ENCODE measurements at places on chromosomes 3 and 15.

- DNase-seq = no peak
Measured at GRCh38 chr3:124295362-124295761, 303.4 kb upstream of the ROPN1 start.

DNA sequence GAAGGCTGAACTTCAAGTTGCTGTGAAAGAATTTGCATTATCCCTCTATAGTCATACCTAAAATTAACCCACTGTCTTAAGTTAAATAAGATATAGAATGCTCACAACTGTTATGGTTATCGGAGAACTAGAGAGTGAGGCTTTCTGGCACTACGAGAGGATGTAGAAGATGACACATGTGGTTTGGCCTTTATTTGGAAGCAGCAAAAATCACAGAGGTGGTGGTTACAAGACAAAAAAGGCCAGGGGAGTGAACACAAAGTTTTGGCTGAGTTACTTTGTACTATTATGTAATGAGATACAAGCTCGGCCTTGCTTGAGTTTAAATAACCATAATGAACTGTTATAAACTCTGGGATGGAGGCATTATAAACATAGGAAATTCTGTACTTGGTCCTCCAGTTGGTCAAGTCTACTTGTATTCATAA lies 78.3 kb upstream of the ICE2 start:
- no peak for DNase-seq

DNA sequence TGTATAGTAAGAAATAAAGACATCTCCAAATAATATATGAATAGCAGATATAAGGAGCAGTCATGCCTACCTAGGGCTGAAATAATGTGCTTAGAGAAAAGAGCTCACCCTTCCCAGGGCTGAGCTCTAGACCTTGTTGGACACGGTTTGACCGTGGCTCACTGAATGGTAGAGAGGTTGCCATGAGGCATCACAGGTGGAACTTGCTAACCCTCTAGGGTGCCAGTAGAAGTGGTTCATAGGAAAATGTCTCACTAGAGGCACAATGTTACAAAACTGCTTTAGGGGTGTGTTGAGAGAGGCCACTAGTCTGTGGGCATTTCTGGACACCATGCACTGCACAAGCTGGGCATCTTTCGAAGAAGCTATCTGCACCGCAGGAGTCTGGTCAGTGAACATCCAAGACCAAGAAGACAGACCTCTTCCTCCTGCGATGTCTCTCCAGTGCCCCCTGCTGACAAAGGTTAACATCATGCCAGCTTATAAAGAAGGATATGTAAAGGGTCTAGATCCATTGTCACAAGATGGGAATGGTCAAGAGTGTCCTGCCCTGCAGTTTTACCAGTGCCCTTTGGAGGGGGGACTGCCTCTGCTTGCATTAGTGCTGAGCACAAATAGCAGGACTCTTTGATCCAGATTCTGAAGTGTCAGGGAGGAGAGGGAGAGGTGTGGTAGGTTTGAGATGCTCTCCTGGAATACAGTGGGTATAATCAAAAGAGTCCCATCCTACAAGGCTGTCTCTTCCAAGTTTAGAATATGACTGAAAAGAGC lies 266.8 kb downstream of the ZNF385D start:
- no peak for DNase-seq

DNA sequence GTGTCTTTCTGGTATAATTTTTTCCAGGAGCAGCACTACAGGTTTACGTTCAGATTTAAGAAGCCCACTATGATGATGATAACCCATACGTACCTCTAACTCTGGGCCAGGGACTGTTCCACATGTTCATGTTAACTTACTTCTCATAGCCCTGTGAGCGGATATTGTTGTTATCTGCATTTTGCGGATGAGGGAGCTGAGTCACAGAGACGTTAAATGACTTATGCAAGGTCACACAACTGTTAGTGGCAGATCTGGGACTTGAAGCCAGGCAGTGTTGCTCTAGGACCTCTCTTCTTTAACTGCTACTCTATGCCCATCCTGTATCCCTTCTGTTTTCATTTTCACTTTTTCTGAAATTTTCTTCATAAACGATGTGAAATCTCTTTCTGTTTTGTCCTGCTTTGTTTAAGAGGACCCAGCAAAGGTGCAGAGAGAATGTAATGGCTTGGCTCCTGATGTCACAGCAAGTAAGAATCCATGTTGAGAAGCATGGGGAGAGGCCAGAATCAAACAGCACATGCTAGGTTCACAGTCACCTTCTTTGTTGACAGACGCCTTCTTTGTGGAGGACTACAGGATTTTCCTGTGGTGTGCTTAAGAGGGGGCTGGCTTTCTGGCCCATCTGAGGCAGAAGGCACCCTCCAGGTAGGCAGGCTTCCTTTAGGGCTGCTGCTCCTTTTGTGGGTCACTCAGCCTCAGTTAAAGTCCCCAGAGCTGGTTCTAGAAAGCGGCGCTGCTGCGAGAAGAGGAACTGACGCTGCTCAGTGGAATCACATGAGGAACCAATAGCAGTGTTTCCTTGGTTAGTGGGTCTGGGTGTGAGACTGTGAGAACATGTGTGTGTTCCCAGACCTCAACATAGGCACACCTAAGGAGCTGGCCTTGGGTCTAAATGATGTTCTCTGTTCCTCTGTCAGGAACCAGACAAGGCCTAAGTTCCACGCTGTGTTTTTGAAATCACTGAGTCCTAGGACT lies 121.6 kb downstream of the TMEM108 start:
- DNase-seq = no peak
